ENCODE measurements at places on chromosomes 12 and 14.
A peak's percentile ranks its signal among the peaks of the same experiment; 100 is the strongest.

DNA sequence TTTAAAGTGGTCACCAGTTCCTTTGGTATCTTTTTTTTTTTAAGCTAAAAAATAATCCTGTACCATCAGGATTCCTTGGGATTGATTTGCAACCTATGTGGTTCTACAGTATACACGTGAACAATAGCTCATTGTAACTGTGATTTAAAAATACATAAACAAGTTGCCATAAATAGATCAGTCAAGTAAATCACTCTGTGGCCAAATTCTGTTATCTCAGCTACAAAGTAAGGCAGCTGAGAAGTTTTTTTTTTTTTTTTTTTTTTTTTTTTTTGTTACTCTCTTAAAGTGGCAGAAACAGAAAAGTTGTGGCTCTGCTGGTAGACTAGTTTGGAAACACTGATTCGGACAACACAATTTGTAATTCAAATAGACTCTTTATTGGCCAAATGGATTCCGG is 104.5 kb downstream of the PRICKLE1 start:
- DNase-seq = no peak

- DNase-seq = no peak
Measured at GRCh38 chr12:23948291-23948690, 1.2 kb downstream of the SOX5 start.

- no peak for DNase-seq
Measured at GRCh38 chr12:53461059-53461458, 9.2 kb downstream of the PCBP2 start.

GRCh38 chr12:47862167-47862750 is 42.5 kb downstream of the VDR start:
- DNase-seq = no peak

- peak; percentile 26 for DNase-seq
Measured at GRCh38 chr12:107091989-107092641, 1.2 kb downstream of the CRY1 start.

GRCh38 chr12:47033081-47033480 is 46.3 kb upstream of the PCED1B start:
- DNase-seq = no peak

GRCh38 chr12:49969027-49969426 is 3.7 kb upstream of the AQP6 start:
- DNase-seq = no peak

GRCh38 chr12:13609894-13610679 is 371.3 kb downstream of the GRIN2B start:
- DNase-seq = no peak

DNA sequence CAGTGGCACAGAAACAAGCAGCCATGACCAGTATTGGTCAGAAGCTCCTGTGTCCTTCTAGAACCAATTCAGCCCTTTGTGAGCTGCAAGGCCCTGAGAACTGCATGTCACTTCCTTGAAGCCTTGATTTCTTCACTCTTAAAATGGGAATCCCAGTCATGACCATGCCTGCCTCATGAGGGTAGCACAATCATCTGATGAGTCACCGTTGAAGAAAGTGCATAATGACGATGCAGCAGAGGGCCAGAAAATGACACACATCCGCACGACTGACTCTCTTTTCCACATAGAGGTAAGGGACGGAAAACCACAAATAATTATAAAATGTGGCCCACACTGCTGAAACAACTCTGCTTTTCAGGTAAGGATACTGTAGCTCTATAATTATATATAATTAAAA is 777.4 kb downstream of the BCL11B start:
- no peak for DNase-seq

DNA sequence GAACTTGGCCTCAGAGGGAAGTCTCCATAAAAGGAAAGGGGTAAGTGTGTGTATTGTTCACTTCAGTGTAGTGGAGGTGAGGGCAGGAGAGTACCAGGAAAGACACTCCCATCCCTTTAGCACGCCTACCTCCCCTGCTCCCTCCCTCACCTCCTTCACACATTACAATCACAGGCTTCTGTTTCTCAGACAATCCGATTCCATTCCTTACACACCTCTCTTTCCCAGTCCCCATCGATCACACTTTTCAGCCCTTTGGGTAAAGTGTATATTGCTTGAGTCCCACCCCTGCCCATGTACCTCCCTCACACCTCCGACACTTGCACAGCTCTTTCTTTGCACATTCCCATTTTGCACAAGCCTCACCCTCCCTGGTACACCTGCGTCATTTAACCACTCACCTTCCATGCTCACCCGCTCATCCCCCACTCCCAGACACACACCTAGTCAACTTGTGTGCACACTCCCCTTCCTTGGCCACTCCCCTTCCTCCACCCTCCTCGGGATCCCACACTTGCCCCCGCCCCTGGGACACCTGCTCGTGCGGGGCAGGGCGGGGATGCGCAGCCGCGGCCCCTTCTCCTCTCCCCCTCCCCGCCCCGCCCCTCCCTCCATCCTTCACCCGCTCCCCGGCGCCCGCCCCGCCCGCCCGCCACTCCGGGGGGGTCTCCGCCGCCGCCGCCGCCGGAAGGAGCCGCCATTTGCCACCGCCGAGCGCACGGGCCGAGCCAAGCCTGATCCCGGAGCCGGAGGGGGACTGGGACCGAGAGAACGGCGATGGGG is at the start of gene MARCHF9:
TSS of gene MARCHF9 (plus strand) at position 693 of the 783 bp plus-strand sequence. CDS start 426 bp downstream, outside the sequence.
- peak; percentile 57 for DNase-seq

DNA sequence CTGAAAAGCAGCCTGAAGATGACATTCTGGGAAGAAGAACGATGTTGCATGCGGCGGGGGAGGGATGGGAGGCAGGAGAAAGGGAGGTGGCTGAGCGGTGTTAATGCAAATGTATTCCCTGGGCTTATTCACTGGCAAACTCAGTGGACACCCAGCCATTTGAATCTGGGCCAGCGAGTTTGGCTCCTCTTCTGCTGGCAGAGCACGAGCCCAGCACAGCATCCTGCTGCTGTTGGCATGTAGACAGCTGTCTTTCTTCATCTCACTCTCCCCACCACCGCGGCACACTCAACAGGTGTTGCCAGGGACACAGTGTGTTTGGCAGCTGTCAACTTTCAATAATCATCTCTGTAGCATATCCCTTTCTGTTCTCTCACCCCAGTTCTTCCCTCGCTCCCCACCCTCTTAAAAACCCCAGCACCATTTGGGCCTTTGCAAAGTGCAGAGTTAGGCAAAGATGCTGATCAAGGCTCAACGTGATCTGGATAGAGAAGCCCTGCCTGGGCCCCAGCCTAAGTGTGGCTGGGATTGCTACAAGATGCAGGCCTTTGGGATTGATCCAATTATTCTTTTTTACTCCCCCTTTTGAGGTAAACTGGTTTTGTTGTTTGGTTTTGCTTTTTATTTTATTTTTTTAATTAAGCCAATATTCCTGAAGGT is 131.9 kb downstream of the EXOC5 start:
- no peak for DNase-seq

DNA sequence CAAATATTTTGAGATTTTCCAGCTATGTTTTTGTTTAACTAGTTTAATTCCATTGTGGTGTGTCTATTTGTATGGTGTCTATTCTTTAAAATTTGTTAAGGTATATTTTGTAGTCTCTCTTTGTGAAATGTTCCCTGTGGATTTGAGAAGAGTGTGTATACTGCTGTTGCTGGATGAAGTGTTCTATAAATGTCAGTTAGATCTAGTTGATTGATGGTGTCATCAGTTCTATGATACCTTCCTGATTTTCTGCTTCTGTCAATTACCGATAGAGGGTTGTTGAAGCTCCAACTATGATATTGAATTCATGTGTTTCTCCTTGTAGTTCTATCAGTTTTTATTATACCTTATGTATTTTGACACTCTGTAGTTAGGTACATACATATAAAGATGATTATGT is 53.1 kb downstream of the FUT8 start:
- no peak for DNase-seq

DNA sequence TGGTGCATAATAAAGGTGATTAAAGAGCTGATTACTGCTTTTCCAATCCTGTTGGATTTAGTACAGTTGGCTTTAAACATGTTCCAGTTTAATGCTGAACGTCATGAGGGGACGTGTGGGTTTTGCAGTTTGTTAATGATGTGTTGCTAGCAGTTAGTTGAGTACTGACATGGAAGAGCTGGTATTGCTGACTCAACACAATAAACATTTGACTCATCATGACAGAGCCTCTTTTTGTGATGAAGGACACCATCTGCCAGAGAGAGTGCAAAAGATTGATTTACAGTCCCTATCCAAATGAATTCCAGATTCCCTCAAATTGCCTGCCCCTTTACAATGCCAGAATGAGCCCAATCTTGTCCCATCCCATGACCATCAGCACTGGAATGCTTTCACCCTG is 346.2 kb upstream of the PRICKLE1 start:
- no peak for DNase-seq

- no peak for DNase-seq
Measured at GRCh38 chr14:93246534-93246933, 39.5 kb downstream of the UBR7 start.

DNA sequence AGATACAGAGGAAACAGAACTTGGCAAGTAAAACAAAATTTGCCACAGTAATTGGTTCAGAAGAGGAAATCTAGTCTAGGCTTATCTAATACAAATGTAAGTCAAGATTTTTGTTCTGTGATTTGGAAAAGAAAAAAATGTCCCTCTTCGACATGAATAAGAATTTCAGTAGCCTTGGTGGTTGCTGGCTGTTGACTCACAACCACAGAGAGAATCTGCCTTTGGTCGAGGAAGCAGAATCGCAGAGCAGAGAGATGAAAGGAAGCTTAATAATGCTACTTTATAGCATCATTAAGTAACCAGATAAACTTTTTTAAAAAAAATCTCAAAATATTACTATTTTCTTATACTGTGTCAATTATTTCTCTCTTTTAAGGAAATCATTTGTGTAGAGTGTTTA is 1096.6 kb downstream of the FLRT2 start:
- no peak for DNase-seq

DNA sequence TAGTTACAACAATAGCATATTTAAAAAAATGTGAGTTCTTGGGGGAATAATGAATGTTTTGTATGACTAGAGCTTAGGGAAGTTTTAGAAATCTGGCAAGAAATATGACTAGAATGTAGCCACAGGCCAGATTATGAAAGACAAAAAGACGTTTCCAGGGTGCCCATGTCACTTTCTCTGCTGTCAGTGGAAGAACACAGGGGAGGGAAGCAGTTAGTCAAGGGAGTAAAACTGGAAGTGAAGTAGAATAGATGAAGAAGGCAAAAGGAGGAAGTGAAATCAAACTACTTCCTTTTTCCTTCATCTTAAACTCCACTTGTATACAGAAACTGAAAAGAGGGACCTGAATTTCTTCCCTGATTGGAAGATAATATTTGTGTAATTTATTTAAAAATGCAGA is 81.2 kb upstream of the ATP2B1 start:
- DNase-seq = no peak

All from nephron progenitor cell (in vitro differentiated cells).